ENCODE measurements at places on chromosomes 12 and 14.

GRCh38 chr14:26255213-26255612, 342.6 kb downstream of the NOVA1 start:
- DNase-seq, result peak; percentile 18

GRCh38 chr14:95254288-95254687, 65.4 kb downstream of the CLMN start:
- no peak for DNase-seq

DNA sequence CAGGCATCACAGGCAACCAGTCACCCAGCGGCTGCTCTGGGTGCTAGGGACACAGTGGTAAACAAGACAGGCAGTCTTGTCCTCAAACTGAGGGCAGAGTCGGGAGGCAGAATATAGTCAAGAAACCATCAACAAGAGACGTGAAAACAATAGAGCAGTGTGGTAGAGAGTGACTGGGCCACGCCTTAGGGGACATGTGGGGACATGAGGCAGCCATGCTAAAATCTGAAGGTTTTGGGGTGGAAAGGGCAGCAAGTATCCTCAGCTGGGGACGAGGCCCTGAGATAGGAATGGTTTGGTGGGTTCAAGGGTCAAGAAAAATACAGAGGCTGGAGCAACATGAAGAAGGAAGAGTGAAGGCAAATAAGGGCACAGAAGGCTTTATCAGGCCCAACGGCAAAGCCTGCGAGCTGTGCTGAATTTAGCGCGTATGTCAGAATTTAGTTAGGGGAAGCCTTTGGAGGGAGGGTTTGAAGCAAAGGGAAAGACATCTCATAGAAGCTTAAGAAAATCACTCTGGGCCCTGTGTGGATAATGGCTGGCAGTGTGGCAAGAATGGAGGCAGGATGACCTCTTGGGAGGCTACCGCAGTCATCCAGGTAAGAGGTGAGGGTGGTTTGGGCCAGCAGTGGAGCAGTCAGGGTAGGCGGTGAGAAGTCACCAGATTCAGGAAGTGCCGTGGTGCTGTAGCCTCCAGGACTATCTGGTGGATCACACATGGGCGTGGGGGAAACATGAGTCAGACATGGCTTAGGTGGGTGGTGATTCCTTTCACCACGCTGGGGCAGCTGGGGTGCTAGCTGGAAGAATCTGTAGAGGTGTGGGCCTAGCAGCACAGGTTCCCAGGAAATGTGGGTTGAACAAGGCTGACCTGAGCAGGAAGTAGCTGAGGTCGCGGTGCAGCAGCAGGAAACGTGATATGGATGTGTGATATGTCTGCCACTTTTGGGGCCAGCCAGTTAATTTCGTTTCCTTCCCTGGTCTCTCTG, 3.0 kb downstream of the EVL start:
- no peak for DNase-seq

GRCh38 chr14:73289729-73290128, 52.4 kb downstream of the PAPLN start:
- no peak for DNase-seq

GRCh38 chr12:61188801-61189595, 1071.2 kb upstream of the USP15 start:
- DNase-seq, result no peak

GRCh38 chr12:118103201-118103600, 610 bp downstream of the VSIG10 start:
- peak; percentile 10 for DNase-seq

DNA sequence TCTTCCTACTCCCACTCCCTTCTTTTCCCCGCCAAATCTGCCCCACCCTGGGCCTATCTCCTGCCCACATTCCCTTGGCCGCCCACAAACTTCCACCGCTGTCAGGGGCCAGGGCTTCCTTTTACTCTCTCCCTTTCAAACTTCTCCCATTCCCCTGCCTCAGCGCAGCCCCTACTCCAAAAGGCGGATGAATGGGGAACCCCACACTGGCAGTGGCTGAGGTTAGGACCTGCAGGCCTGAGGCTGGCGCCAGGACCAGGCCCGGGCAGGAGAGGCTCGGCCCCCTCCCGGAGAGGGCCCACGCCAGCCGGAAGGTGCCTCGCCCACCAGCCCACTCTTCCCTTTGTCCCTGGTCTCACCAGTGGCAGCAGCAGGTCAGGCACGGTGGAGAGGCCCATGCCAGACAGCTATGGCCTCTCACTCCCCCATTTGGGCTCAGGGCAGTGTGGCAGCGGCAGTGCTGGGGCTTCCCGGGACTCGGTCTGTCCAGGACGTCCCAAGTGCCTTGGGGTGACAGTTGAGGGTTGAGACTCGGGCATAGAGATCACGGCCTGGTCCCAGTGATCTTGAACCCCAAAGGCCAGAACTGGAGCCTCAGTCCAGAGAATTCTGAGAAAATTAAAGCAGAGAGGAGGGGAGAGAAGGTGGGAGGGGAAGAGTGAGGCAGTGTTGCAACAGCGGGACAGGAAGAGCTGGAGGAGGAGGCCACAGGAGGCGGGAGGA, at the start of gene TNFRSF1A:
Gene TNFRSF1A (minus strand): TSS at position 660 of the 723 bp plus-strand sequence. CDS start 262 bp downstream, at position 398.
- peak; percentile 84 for DNase-seq

GRCh38 chr12:59887178-59887577, 291.3 kb downstream of the SLC16A7 start:
- DNase-seq, result peak; percentile 33

DNA sequence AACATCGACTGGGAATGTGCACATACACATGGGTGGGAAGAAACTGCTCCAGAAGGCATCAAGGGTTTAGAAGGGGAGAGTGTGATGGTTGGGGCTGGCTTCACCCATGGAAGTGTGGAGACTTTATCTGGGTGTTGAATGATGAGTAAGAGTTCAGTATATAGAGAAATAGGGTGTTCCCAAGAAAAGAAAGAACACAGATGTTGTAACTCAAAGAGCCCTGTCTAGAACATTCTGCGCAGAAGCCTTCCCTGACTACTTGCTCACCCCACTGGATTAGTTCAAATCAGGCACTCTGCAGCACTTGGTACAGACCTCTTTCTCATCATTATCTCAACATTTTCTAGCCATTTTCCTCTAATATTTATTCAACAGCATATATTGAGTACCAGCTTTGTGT, 491.7 kb downstream of the SNAPC1 start:
- DNase-seq, result no peak

DNA sequence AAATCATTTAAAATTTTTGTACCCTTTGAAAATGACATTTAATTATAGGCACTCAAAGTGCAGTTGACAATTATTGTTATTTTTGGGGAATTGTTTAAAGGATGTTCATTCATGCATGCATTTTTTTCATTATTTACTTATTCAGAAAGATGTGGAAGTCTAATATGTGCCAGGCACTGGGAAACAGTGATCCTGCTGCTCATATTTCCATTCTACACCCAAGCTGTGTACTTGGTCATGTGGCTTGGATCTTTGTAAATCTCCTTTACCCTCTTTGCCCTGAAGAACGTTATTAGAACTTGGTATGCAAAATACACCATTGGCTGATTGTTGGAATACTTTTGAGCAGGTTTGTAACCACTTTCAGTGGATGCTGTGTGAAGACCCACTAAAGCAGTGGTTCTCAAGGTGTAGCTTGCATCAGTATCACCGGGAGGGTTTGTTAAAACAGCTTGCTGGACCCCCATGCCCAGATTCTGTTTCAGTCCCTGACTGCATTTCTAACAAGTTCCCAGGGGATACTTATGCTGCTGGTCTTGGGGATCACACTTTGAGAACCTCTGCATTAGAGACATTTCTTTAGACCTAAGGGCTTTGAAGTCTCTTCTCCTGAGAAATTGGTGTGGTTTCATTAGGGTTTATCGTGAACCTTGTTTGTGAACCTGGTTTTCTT, 47.5 kb downstream of the PRKCH start:
- no peak for DNase-seq

GRCh38 chr12:47889040-47889439, 15.8 kb downstream of the VDR start:
- no peak for DNase-seq

DNA sequence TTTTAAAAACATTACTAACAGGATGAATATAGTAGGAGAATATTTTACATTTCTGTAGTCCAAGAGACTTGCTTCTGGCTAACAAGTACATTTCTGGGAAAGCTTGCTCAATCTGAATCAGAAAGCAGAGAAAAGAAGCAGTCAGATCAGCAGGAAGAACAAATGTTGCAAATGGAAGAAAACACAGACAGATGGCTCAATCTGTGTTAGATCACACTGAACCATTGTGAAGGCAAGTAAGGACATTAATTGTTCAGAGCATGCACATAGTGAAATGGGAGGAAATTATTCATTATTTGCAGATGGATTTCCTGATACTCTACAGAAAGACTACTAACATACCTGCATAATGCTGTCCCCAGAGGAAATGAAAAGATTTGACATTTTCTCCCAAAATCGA, 65.2 kb upstream of the CNOT2 start:
- DNase-seq, result peak; percentile 11

All from muscle of arm (tissue), 14 donors.